Cardiac septum (tissue), 1 donor: ENCODE measurements at places on chromosomes 1 and 21.

GRCh38 chr1:11940260-11940921 is 5.9 kb downstream of the PLOD1 start:
- no peak for DNase-seq

- DNase-seq: no peak
Observed at GRCh38 chr1:204094856-204095634, 22.1 kb downstream of the SOX13 start.

GRCh38 chr1:22133247-22133930 is 9.5 kb downstream of the WNT4 start:
- no peak for DNase-seq

DNA sequence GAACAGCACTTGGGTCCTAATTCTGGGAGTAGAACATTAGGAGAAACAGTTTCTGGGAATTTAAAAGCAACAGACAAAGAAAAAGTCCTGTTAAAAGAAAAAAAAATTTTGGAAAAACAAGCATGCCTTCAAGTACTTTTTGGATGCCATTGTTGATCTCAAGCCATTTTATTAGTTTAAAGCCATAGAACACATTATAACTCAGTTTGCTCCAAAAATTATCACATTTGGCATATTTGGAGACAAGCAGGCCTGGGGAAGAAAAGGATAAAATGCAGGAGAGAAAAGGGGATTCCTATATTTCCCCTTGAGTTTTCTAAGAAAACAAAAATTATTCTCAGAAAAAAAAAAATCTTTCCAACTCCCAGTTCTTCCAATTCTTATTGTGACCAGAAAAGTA is 146.8 kb downstream of the TENT5C start:
- DNase-seq: no peak

- no peak for DNase-seq
Observed at GRCh38 chr1:41783189-41783639, 135.5 kb downstream of the HIVEP3 start.

GRCh38 chr21:15209224-15209623 is 144.4 kb upstream of the NRIP1 start:
- no peak for DNase-seq

GRCh38 chr21:44051462-44051941 is 39.4 kb downstream of the TRAPPC10 start:
- DNase-seq: no peak

- DNase-seq: no peak
Observed at GRCh38 chr21:17436626-17437111, 76.2 kb upstream of the CXADR start.

- DNase-seq: no peak
Observed at GRCh38 chr1:157523774-157524493, 28.4 kb downstream of the FCRL5 start.

DNA sequence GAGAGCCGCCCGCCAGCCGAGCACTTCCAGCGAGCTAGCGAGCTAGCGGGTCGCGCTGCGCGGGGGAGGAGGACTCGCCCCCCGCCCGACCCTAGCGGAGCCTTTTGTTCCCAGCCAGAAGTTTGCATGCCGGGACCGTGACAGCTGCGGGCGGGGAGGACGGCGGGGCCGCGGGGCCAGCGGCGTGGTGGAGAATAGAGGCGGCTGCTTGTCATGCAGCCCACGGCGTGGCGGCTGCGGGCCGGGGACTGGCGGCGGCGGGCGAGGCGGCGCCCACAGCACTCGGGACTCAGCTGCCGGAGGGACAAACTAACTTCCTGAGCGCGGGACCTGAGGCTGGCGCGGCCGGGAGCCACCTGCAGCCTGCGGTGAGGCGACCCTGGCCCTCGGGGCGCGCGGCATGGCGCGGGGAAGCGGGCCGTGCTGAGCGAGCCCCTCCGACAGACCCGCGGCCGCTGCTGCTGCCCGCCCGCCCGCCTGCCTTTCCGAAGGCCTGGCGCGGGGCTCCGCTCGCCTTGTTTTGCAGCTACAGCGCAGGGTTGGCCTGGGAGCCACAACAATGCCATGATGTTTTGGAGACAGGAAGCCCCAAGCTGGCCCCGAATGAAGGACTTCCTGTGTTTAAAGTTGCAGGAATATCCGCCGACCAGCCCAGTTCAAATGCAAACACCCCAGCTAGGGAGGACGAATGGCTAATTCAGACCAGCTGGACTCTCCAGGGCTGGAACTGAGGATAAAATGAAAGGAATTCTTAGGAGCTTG is 82.2 kb upstream of the BMP8A start:
- peak; percentile 78 for DNase-seq

DNA sequence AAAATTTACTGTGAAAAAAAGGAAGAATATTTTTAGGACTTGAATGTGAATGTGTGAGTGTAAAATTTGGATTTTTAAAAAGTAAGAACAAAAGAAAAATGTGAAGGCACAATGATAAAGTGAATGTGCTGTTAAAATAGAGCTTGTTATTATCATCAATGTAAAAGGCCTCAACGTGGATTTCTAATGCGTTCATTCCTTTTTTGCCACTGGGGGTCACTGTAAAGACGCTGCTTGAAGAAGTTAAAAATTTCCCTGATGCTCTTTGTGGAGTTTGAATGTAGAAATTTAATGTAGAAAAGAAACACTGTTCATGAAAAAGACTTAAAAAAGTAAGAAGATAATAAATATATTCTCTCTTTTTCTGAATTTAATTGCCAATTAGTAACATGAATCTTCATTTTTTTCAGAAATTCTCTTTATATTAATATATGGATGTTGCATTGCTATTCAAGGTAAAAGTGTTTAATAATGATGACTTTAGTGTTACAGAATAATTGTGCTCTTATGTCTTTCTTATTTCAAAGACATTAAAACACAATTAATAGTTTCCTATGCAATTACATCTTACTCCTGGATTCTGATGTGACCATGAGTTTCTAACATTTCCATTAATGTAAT is 161.5 kb downstream of the DNM3 start:
- DNase-seq: no peak

DNA sequence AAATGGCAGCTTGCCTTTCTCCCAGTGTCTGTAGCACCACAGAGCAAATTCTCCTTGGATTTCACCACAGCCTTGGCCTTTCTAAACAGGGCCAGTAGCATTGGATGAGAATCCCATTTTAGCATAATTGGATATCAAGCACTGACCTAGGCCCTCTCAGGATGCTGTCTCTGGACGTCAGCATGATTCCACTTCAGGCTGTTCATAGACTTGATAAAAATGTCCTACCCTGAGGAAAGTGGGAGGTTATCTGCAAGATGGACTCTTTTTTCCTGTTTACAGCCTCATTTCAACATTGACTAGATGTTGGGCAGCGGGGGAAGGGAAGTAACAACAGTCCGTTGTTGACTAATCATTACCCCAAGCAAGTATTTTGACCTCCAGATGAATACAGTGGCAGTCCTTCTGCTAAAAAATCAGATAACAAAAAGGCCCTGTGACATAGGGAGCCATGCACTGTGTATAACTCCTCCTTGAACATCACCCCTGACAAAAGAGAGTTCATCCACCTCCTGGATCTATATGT is 5.2 kb downstream of the NPL start:
- no peak for DNase-seq

GRCh38 chr21:40335704-40336103 is 468.5 kb downstream of the PCP4 start:
- DNase-seq: no peak

- no peak for DNase-seq
Observed at GRCh38 chr21:40647706-40648105, 199.3 kb downstream of the DSCAM start.

- DNase-seq: no peak
Observed at GRCh38 chr1:22830757-22831340, 120.2 kb downstream of the EPHB2 start.

GRCh38 chr1:1422465-1423244 is 1.6 kb upstream of the ANKRD65 start:
- no peak for DNase-seq

DNA sequence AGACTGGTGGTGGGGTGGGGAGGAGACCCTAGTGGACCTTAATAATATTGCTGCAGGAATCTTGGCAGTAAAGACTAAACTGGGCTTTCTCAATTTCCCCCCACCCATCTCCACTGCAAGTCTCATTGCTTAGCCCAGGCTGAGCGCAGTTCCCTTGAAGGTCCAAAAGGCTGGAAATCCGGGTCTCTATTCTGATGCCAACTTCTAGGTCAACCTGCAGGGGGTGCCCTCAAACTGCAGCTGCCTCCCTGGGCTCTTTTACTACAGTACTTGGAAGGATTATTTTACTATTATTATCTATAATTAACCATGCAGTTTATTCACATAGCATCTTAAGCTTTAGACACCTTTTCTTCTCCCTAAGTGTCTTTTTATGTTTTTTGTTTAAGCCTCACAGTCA is 85.4 kb upstream of the WARS2 start:
- no peak for DNase-seq

GRCh38 chr1:10250663-10251062 is 40.3 kb downstream of the KIF1B start:
- no peak for DNase-seq

DNA sequence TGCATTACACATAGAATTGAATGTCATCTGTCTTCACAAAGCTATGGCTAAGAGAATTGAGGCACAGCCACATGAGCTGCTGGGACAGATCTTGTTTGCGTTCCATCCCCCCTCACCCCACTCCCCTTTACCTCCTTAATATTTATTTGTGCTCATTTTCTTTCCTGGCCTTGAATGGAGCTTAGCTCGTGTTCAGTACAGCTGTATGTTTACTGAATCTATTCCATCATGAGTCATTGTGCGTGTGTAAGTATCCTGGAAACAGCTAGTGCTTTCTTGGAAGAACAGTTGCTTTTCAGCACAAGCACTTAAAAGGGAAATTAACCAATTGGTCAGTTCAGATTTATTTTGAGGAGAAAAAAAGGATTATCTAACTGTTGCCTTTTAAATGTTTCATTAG is 14.7 kb downstream of the PROX1 start:
- DNase-seq: no peak

- DNase-seq: no peak
Observed at GRCh38 chr1:224287714-224288113, 42.3 kb downstream of the NVL start.

- DNase-seq: no peak
Observed at GRCh38 chr1:37862330-37862729, 2.9 kb upstream of the MTF1 start.

DNA sequence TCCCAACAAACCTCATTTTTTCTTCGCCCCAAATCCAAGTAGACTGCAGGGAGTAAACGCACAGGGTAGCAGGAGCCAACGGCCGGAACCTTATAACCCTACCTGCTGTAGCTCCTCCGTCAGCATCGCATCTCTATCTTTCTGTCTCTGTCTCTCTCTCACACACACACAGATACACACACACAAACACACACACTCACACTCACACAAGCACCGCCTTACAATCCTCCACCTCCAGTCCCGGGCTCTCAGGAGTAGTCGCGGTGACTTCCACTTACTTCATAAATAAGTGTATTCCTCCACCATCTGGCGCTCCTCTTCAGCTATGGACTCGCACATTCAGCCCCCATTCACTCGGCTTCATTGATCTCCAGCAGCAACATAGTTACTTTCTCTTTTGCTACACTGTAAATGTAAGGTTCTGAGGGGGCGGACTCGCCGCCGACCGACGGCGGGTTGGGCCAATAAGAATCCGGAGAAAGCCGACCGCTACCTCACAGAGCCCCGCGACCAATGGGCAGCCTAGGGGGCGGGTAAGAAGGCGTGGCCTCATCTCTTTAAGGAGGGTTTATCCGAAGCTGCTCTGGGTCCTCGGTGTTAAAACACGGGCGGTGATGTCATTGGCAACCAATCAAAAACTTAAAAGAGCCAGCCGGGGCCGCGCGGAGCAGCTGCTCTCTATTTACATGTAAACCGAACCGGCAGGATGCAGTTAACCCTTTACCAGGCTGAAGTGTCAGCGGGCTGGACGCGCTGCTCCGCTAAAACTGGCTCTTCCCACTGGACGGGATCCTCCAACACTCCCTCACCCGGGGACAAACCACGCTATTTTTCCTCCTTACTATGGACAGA is at the start of gene DUSP10:
DUSP10 (minus strand) TSS at position 387 of the 852 bp plus-strand sequence. CDS start 2,345 bp downstream, outside the sequence.
- DNase-seq: peak; percentile 99

GRCh38 chr1:227739636-227740035 is 4.4 kb downstream of the SNAP47 start:
- DNase-seq: peak; percentile 54

GRCh38 chr1:229273507-229274232 is 2.8 kb downstream of the RAB4A start:
- no peak for DNase-seq

- no peak for DNase-seq
Observed at GRCh38 chr1:15444468-15445389, 6.5 kb downstream of the CTRC start.

DNA sequence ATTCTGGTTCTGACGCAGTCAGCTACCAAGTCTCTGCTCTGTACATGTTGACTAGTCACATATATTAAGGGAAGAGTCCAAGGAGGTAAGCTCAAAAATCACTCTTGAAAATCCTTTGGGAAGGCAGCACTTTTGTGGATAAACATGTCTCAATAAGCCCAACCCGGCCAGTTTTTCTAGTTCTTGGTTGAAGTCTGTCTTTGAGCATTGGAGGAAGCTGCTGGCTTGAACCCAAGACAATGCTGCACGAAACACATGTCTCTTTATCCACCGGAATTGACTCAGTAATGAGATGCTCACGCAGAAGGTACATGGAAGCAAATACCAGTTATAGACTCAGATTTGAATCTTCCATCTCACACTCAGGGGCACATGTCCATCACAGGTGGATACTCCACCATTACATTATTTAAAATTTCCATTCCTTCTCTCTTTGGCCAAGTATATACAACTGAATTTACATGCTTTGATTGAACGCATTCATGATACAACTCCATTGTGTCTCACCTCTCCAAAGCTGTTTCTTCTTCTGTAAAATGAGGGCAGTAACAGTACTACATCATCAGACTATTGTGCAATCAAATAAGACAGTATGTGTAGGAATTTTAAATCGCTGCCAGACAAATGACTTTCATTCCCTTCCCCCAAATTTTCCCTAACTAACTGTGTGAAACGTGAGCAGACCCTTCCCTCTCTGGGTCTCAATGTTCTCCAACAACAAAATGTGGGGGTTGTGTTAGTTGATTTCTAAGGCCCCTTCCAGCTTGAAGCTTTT is 9.6 kb upstream of the GUCA2A start:
- DNase-seq: no peak

GRCh38 chr1:89203166-89203565 is 4.4 kb upstream of the GBP4 start:
- DNase-seq: no peak

GRCh38 chr1:52166996-52167753 is 25.3 kb downstream of the ZFYVE9 start:
- DNase-seq: no peak

- no peak for DNase-seq
Observed at GRCh38 chr1:235511470-235512240, 7.4 kb upstream of the B3GALNT2 start.

DNA sequence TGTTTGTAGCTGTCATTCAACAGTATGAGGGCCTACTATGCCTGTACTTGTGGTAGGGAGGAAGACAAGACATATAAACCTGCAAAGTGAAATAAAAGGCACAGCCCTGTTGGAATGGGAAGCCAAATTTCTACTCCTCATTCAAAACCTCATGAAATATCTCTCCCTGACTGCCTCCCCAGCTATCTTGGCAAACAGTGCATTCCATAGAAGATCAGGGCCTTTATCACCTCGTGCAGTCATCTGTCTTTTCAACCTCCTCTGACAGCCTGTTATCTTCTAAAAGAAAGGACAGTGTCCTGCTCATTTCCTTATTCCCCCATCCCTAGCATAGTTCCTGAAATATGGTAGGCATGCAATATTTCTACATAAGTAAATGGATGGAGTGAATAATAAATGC is 71.0 kb downstream of the SH3GLB1 start:
- DNase-seq: no peak
